Cardiac muscle cell (in vitro differentiated cells and primary cell): ENCODE measurements at places on chromosomes 5 and 9. TPM values are rescaled to one million over a fixed set of nuclear protein-coding genes. Genes with fewer than 3 reads are reported as not detected.

DNA sequence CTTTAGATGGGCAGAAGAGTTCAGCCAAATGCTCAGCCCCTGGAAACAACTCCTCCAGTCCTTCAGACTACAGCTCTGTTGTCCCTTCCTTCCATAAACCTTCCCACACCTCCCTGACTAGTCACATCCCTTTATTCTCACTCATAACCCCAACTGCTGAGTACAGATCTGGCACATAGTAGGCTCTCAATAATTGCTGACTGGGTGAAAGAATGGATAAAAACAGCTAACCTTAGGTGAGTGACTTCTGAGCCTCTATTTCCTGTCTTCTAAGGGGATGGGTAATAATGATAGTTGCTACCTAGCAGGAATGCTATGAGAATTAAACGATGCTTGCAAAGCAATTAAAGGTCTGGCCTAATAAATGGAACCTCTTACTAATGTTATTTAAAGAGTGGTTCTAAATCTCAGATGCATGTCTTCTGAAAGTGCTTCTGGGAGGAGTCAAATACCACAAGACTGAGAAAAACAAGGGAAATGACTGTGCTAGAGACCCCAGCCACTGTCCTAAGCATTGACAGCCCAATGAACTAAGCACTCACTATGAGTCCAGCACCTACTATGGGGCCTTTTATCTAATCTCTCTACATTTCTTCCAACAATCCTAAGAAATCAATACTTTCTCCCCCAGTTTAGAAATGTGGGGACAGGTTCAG, 2.5 kb upstream of the NR6A1 start:
- no peak overlapping the region for H3K27ac ChIP-seq
- peaks cover 2% of the 10 kb centered on the region for H3K4me1 ChIP-seq
- no peak overlapping the region for H3K4me3 ChIP-seq
- DNase-seq, result no peak
- no peaks in the 10 kb centered on the region for H3K36me3 ChIP-seq
- H3K27me3 ChIP-seq, result peaks cover 14% of the 10 kb centered on the region

DNA sequence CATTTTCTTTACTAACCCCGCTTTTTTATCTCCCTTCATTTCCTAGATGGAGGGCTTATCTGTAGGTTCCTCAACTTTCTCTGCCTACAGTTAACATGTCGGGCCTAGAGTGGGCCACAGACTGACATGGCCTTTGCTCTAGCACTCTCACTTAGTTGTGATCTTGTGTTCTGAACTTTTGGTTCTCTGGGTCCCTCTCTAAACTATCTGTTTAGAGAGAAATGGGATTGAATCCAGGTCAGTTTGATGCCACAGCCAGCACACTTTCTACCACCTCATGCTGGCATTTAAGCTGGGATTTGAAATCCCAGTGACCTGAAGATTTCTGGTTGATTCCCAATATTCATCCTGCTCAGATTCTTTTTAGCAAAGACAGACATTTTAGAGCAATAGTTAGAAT, 388.5 kb upstream of the PAPPA start:
- DNase-seq, result no peak
- H3K4me1 ChIP-seq, result no peaks in the 10 kb centered on the region
- H3K27me3 ChIP-seq, result no peaks in the 10 kb centered on the region
- H3K36me3 ChIP-seq, result no peaks in the 10 kb centered on the region

MRPL22 gene
- total RNA-seq, result 27.3 and 39.0 TPM in 2 replicates

- H3K36me3 ChIP-seq, result no peaks in the 10 kb centered on the region
- H3K4me1 ChIP-seq, result no peaks in the 10 kb centered on the region
- H3K27ac ChIP-seq, result no peak overlapping the region
- no peak overlapping the region for H3K4me3 ChIP-seq
- H3K27me3 ChIP-seq, result no peaks in the 10 kb centered on the region
Measured at GRCh38 chr5:124114911-124115310, 602.9 kb downstream of the CSNK1G3 start.

GRCh38 chr5:169804861-169805260, 167.8 kb downstream of the DOCK2 start:
- no peak overlapping the region for H3K27ac ChIP-seq
- no peaks in the 10 kb centered on the region for H3K36me3 ChIP-seq
- no peaks in the 10 kb centered on the region for H3K27me3 ChIP-seq
- no peak for DNase-seq
- peaks cover 12% of the 10 kb centered on the region for H3K4me1 ChIP-seq

NRG2 gene
- 16.5 and 20.7 TPM in 2 replicates for total RNA-seq

ASPN gene
- not detected in 2 replicates for total RNA-seq

DNA sequence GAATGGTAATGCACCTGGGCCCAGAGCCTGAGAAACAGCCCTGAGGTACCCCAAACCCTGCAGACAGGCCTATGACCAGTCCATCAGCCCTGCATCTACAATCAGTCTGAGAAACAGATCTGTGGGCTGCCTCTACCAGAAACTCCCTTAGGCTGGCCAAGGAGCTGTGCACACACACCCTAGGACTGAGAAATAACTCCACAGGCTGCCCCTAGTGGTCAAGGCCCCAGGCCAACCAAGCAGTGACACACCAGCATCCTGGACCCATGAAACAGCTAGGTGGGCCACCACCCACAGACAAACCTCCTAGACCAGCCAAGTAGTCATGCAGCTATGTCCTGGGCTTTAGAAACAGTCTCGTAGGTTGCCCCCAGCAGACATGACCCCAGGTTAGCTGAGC, 253.6 kb upstream of the VLDLR start:
- no peak overlapping the region for H3K4me3 ChIP-seq
- H3K36me3 ChIP-seq, result no peaks in the 10 kb centered on the region
- H3K4me1 ChIP-seq, result no peaks in the 10 kb centered on the region
- no peaks in the 10 kb centered on the region for H3K27me3 ChIP-seq
- H3K27ac ChIP-seq, result no peak overlapping the region

GRCh38 chr5:93078082-93079038, 502.7 kb downstream of the NR2F1-AS1 start:
- peak; percentile 87 for DNase-seq
- H3K36me3 ChIP-seq, result no peaks in the 10 kb centered on the region
- no peak overlapping the region for H3K4me3 ChIP-seq
- H3K27me3 ChIP-seq, result peaks cover 90% of the 10 kb centered on the region
- no peaks in the 10 kb centered on the region for H3K4me1 ChIP-seq
- no peak overlapping the region for H3K27ac ChIP-seq

ZNF484 gene
- 7.8 and 10.5 TPM in 2 replicates for total RNA-seq

GRCh38 chr9:112338561-112338960, 5.1 kb upstream of the PTBP3 start:
- no peak for DNase-seq
- no peaks in the 10 kb centered on the region for H3K36me3 ChIP-seq
- no peaks in the 10 kb centered on the region for H3K27me3 ChIP-seq
- H3K27ac ChIP-seq, result no peak overlapping the region

DNA sequence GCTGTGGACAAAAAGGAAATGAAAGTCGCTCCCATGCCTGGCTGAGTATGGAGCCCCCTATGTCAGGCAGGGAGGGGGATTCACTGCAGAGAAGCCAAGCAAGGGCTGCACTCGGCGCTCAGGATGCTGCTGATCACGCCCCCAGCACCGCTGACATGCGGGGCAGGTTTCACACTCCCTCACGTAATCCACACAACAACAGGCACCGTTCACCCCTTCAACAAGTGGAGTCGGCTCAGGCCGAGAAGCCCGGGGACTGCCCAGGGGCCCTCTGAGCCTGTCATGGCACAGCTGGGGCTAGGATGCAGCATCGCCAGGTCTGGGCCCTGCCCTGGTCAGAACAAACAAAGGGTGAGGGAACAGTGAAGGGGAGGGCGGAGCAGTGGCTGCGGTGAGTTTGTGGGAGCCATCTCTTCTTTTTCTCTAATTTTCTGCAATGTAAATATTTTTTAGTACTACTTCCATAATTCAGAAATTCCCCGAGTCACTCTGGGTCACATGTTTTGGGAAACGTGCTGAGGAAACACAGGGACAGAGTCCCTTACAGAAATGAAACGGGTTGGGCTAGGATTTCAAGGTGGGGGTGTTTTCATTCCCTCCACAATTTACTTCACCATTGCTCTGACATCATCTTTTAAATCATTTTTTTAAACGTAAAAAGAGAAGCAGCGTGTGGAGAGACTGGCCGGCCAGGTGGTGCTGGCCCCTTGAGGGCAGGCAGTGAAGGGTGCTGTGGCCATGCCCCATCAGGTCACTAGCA, 49.8 kb downstream of the PRRT1B start:
- no peak overlapping the region for H3K4me3 ChIP-seq
- H3K27ac ChIP-seq, result no peak overlapping the region
- DNase-seq, result no peak
- H3K4me1 ChIP-seq, result no peaks in the 10 kb centered on the region
- H3K27me3 ChIP-seq, result no peaks in the 10 kb centered on the region
- H3K36me3 ChIP-seq, result peaks cover 3% of the 10 kb centered on the region

CCDC183 gene
- 32.4 and 49.3 TPM in 2 replicates for total RNA-seq

DNAI1 gene
- 0.95 and 1.6 TPM in 2 replicates for total RNA-seq

- no peak overlapping the region for H3K27ac ChIP-seq
- H3K4me1 ChIP-seq, result no peaks in the 10 kb centered on the region
- no peak overlapping the region for H3K4me3 ChIP-seq
- H3K36me3 ChIP-seq, result no peaks in the 10 kb centered on the region
Measured at GRCh38 chr9:122498883-122499288, 11.7 kb upstream of the OR1J2 start.

ARSB gene
- total RNA-seq, result 25.5 and 32.0 TPM in 2 replicates

LHX3 gene
- not detected in 2 replicates for total RNA-seq

ADCY2 gene
- 2.2 and 3.3 TPM in 2 replicates for total RNA-seq

SLCO4C1 gene
- under 0.01 TPM in 1 of 2 replicates, not detected in the other for total RNA-seq

GRCh38 chr5:154236536-154237375, 46.2 kb downstream of the GALNT10 start:
- peaks cover 8% of the 10 kb centered on the region for H3K4me1 ChIP-seq
- H3K27me3 ChIP-seq, result no peaks in the 10 kb centered on the region
- no peak overlapping the region for H3K27ac ChIP-seq
- H3K4me3 ChIP-seq, result no peak overlapping the region

- no peaks in the 10 kb centered on the region for H3K36me3 ChIP-seq
- H3K4me3 ChIP-seq, result no peak overlapping the region
- H3K27ac ChIP-seq, result no peak overlapping the region
- H3K27me3 ChIP-seq, result no peaks in the 10 kb centered on the region
Measured at GRCh38 chr5:662751-663435, 30.3 kb downstream of the TPPP start.

DNA sequence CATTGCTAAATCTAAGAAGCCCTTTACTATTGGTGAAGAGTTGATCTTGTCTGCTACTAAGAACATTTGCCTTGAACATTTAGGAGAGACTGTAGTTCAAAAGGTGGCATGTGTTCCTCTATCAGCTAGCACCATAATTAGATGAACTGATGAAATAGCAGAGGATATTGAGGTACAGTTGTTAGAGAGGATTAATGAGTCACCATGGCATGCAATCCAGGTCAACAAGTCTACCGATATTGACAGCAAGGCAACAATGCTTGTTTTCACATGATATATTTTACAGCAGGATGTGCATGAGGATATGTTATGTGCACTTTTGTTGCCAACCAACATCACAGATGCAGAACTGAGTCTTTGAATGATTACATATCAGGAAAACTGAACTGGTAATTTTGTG, 134.3 kb upstream of the CDH9 start:
- no peak overlapping the region for H3K4me3 ChIP-seq
- H3K36me3 ChIP-seq, result no peaks in the 10 kb centered on the region
- no peak for DNase-seq
- H3K4me1 ChIP-seq, result no peaks in the 10 kb centered on the region

RNF180 gene
- total RNA-seq, result 9.1 and 9.7 TPM in 2 replicates

DNA sequence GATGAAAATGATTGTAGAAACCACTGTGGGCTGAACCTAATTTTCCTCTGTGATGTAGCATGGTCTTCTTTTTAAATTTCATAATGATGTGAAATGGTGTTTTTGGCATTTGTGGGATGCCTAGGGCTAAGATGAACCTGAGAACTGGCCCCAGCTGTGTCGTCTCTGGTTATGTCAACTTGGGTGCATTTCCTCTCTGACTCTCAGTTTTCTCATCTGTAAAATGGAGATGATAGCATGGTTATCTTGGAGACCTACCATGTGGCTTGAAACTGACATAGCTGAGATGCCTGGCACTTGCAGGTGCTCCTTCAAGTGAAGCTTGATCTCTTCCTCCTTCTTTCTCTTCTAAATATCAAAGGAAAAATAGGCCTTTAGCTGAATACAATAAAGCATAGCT, 77.8 kb downstream of the BOD1 start:
- no peaks in the 10 kb centered on the region for H3K4me1 ChIP-seq
- no peaks in the 10 kb centered on the region for H3K36me3 ChIP-seq
- H3K27ac ChIP-seq, result no peak overlapping the region
- no peaks in the 10 kb centered on the region for H3K27me3 ChIP-seq
- no peak overlapping the region for H3K4me3 ChIP-seq

GRCh38 chr5:178279723-178280438, 47.3 kb upstream of the PHYKPL start:
- peak; percentile 89 for DNase-seq
- H3K4me1 ChIP-seq, result peaks cover 7% of the 10 kb centered on the region
- H3K4me3 ChIP-seq, result no peak overlapping the region

- H3K36me3 ChIP-seq, result no peaks in the 10 kb centered on the region
- DNase-seq, result peak; percentile 71
- no peaks in the 10 kb centered on the region for H3K4me1 ChIP-seq
- no peaks in the 10 kb centered on the region for H3K27me3 ChIP-seq
- no peak overlapping the region for H3K4me3 ChIP-seq
Measured at GRCh38 chr9:33225319-33226147, 14.4 kb upstream of the SPINK4 start.

DNA sequence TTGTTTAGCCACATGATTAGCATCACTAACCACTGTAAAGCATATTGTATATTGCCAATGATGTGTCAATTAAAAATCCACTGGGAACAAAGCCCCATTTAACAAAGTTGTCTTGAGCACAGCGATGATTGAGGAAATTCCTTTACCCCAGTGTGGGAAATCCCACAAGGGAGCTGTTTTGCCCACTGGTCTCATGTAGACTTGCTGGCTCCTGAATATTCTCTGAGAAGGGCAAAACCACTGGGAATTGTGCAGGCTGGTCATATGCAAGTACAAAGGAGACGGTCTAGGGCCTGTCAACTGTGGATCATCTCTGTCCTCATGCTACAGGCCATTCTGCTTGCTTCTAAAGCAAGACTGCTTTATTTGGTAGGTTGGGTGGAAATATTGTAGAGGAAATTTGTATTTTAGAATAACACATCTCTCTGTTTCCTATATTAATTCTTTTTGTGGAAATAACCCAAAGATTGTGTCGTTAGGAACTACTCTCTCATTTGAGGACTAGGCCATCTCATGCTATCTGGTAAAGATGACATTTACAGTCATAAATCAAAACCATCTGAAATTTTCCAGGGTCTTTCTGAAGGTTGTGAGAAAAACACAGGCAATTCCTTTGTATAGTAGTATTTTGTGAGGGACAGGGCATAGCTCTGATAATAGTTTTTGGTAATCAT, 60.2 kb downstream of the PARP8 start:
- H3K36me3 ChIP-seq, result no peaks in the 10 kb centered on the region
- no peak overlapping the region for H3K4me3 ChIP-seq
- DNase-seq, result no peak
- H3K4me1 ChIP-seq, result peaks cover 7% of the 10 kb centered on the region

AP3B1 gene
- total RNA-seq, result 23.5 and 35.3 TPM in 2 replicates

DNA sequence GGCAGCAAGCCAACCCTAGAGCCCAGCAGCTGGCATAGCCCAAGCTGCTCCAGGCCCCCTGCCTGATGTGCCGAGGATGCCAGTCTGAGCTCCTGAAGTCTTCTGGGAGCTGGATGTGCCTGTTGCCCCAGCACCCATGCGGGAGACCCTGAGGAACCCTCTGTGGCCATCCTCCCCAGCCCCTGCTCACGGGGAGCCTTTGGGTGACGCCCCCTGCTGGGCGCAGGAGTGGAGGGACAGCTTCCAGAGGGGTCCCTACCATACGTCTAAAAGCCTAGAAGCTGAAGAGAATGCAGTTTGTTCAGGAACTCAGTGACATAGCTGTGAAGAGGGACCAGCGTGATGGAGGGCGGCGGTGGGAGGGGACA, 33.1 kb upstream of the MVB12B start:
- no peaks in the 10 kb centered on the region for H3K27me3 ChIP-seq
- no peak overlapping the region for H3K27ac ChIP-seq
- no peak overlapping the region for H3K4me3 ChIP-seq

- H3K4me1 ChIP-seq, result no peaks in the 10 kb centered on the region
- no peak for DNase-seq
- no peaks in the 10 kb centered on the region for H3K27me3 ChIP-seq
Measured at GRCh38 chr5:153863951-153864350, 174.8 kb downstream of the FAM114A2 start.
